Left ventricle myocardium inferior (tissue), 1 donor: ENCODE measurements at places on chromosomes 2 and 18. TPM values are rescaled to one million over a fixed set of nuclear protein-coding genes. Genes with fewer than 3 reads are reported as not detected.

EVX2 gene
- total RNA-seq = not detected

MERTK gene
- 4.7 TPM for total RNA-seq

DNA sequence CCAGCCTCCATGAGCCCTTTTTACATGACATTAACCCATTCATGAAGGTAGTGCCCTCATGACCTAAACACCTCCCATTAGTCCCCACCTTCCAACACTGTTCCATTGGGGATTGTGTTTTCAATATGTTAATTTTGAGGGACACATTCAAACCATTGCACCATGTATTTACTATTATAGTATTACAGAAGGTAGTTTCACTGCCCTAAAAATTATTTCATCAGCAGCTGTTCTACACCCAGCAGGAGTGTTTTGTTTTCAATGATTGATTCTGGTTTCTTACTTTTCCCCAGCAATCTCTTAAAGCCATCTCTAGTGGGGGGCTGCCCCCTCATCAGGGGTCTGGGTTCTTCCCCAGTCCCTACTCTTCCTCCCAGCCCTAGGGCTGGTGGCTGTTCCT lies 71.9 kb downstream of the CERS6 start:
- H3K27me3 ChIP-seq = no peaks in the 10 kb centered on the region
- H3K36me3 ChIP-seq = no peaks in the 10 kb centered on the region
- peaks cover 97% of the 10 kb centered on the region for H3K4me1 ChIP-seq
- DNase-seq = no peak

GRCh38 chr2:2244508-2244907 lies 86.6 kb downstream of the MYT1L start:
- no peak for DNase-seq
- H3K4me1 ChIP-seq = no peaks in the 10 kb centered on the region
- H3K36me3 ChIP-seq = no peaks in the 10 kb centered on the region

GRCh38 chr2:9207641-9208311 lies 1.2 kb downstream of the ASAP2 start:
- peak overlapping the region; percentile 93 for H3K4me3 ChIP-seq
- H3K36me3 ChIP-seq = no peaks in the 10 kb centered on the region
- H3K4me1 ChIP-seq = peaks cover 63% of the 10 kb centered on the region
- no peaks in the 10 kb centered on the region for H3K27me3 ChIP-seq
- H3K27ac ChIP-seq = peak overlapping the region; percentile 92

DNA sequence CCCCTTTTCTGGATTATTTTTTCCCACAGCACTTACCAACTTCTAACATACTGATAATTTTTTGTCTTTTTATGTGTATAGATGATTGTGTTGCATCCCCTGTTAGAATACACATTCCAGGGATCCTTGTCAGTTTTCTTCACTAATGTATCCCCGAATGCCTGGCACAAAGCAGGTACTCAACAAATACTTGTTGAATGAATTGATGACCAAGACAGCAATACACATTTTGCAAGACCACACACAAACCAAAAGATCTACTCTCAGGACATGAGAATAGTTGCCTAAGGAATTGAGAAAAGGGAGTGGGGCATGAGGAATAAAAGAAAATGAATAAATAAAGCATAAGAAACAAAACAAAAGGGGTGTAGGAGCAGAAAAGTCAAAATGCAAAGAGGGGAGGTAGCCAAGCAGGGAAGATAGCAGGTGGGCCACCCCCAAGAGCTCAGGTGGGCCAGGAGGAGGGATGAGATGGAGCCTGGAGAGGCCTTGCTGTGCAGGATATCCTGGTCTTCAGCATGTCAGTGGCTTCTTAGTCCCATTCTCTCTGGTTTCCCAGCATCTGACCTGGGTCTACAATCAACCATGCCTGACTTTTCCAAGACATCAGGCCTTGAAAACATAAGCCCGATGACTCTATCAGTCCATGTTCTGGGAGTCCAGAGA lies 38.5 kb upstream of the FZD7 start:
- no peaks in the 10 kb centered on the region for H3K36me3 ChIP-seq
- no peak overlapping the region for H3K4me3 ChIP-seq
- peaks cover 11% of the 10 kb centered on the region for H3K27me3 ChIP-seq
- H3K4me1 ChIP-seq = peaks cover 12% of the 10 kb centered on the region
- no peak for DNase-seq
- H3K27ac ChIP-seq = no peak overlapping the region

GRCh38 chr2:238988105-238988504 lies 140.2 kb downstream of the TWIST2 start:
- no peak overlapping the region for H3K4me3 ChIP-seq
- DNase-seq = no peak
- H3K4me1 ChIP-seq = no peaks in the 10 kb centered on the region
- H3K27me3 ChIP-seq = peaks cover 72% of the 10 kb centered on the region
